ENCODE measurements at places on chromosomes 7 and 10. TPM values are rescaled to one million over a fixed set of nuclear protein-coding genes. Genes with fewer than 3 reads are reported as not detected.

The CYP2C18 gene
- total RNA-seq = 17.2 TPM

The SORCS3 gene
- total RNA-seq = not detected

The ZNF239 gene
- 3.8 TPM for total RNA-seq

DNA sequence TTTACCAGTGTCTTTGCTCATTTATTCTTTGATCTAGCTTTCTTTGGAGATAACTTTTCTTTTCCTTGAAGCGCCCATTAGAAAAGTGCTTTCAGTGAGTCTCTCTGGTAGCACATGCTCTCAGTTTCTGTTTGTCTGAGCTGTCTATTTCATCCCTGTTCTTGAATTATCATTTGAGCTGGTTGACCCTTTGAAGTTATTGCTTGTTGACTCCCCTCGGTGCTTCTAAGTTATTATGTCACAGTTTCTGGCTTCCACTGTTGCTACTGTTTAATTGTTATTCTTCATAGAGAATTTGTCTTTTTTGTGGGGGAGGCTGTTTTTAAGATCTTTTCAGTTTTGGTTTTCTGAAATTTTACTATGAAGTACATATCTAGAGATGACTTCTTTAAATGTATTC is 11.4 kb upstream of the PRF1 start:
- peaks cover 10% of the 10 kb centered on the region for H3K27me3 ChIP-seq
- no peak overlapping the region for H3K27ac ChIP-seq
- H3K36me3 ChIP-seq = no peaks in the 10 kb centered on the region
- no peak overlapping the region for H3K4me3 ChIP-seq
- H3K4me1 ChIP-seq = no peaks in the 10 kb centered on the region

GRCh38 chr7:46357851-46358250 is 436.8 kb upstream of the IGFBP3 start:
- no peak overlapping the region for H3K27ac ChIP-seq
- no peaks in the 10 kb centered on the region for H3K4me1 ChIP-seq
- no peak overlapping the region for H3K4me3 ChIP-seq
- no peak for DNase-seq
- H3K36me3 ChIP-seq = no peaks in the 10 kb centered on the region
- no peaks in the 10 kb centered on the region for H3K27me3 ChIP-seq

DNA sequence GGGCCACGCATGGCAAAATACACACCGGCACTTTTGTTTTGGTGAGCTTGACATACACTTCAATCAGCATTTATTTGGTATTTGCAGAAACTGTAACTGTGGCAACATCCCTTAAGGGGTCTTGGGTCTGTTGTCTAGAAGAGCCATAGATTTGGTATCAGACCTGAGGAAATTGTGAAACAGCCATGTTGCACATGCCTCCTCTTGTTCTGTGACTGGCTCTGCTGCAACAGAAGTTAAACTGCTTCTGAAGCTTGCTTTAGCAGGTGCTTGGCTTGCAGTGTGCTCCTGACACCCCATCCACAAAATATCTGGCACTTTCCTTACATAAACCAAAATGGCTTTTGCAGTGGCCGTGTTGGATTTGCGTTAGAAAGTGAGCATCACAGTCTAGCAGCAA is 247.3 kb downstream of the GATA3 start:
- H3K4me3 ChIP-seq = no peak overlapping the region
- no peaks in the 10 kb centered on the region for H3K36me3 ChIP-seq
- peaks cover 10% of the 10 kb centered on the region for H3K27me3 ChIP-seq
- no peaks in the 10 kb centered on the region for H3K4me1 ChIP-seq
- no peak overlapping the region for H3K27ac ChIP-seq

DNA sequence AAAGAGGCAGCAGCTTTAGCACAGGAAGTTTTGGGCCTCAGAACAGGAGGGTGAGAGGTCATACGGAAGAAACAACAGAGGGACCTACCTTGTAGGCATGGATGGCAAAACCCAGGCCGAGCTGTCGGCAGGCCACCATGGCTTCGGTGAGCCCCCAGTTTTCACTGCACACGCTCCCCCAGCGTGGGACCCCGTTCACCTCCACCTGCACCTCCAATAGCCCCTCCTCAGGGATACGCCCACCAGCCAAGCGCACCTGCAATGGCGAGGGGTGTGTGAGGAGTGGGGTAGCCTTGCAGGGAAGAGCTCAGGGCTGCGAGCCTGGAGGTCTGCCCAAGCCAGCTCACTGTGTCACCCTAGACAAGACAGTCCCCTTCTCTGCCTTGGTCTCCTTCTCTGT is 11.3 kb downstream of the LOXL4 start:
- H3K36me3 ChIP-seq = no peaks in the 10 kb centered on the region
- no peaks in the 10 kb centered on the region for H3K4me1 ChIP-seq
- no peaks in the 10 kb centered on the region for H3K27me3 ChIP-seq
- no peak overlapping the region for H3K4me3 ChIP-seq

DNA sequence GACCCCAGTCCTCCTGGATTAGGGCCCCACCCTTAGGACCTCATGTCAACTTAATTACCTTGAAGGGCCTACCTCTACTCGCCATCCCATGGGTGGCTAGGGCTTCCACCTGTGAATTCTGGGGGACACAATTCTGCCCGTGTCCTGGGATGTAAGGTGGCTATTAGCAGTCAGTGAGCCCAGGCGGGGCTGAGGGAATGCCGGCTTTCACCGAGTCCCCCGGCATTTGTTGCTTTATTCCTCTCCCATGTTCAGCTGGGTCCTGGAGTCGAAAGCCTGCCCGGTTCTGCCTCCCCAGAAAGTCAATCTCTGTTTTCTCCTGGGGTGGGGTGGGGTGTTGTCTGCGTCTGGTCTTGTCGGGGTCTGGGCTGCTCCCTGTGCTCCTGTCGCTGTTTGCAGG is 125.6 kb downstream of the GLRX3 start:
- DNase-seq = no peak
- H3K36me3 ChIP-seq = no peaks in the 10 kb centered on the region
- H3K4me1 ChIP-seq = no peaks in the 10 kb centered on the region
- H3K27me3 ChIP-seq = no peaks in the 10 kb centered on the region
- H3K4me3 ChIP-seq = no peak overlapping the region

DNA sequence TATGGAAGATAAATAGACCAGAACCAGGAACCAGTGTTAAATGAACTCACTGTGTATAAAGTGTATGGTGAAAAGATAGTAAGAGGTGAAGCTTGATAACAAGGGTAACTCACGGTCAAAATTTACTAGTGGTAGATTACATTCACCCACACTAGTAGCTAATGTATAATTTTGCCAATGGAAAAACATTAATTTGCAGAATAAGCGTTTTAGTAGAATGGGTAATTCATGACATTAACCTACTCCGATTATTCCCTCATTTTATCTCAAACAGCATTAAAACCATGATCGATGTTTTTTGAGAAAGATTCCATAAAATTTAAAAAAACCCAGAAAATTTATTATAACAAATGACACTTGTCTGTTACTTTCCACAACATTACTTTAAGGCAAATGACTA is 57.7 kb upstream of the PPP1R3A start:
- no peaks in the 10 kb centered on the region for H3K27me3 ChIP-seq
- no peaks in the 10 kb centered on the region for H3K36me3 ChIP-seq
- no peaks in the 10 kb centered on the region for H3K4me1 ChIP-seq
- no peak overlapping the region for H3K4me3 ChIP-seq
- no peak overlapping the region for H3K27ac ChIP-seq

DNA sequence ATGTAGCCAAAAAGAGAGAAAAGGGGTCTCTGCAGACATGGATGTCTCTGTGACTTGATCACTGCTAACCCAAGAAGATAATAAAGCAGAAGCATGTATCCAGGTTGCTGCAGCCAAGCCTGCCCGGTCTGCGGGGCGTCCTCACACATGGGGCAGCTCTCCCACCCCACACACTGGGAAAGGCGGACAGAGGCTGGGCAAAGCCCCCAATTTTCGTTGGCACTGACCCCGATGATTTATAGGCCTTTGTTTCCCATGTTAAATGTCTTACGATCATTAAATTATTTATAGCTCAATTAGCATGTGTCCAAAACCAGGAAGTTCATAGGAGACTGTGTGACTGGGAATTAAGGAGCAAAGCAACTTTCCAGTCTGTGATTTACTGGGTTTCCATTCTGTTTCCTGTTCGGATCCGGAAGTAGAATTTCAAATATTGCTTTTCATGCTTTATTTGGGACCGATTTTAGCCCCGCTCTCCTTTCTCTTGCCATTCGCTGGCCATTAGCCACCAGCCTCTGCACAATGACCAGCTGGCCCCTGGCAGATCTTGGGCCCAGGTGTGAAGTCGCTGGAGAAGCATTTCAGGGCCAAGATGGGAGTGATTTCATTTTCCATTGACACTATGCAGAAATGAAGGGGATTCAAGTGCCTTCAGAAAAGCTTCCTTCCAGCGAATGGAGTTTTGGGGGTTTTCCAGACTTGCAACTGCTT is 91.6 kb downstream of the EGFR start:
- DNase-seq = no peak
- H3K4me3 ChIP-seq = no peak overlapping the region
- H3K27me3 ChIP-seq = no peaks in the 10 kb centered on the region
- H3K27ac ChIP-seq = peak overlapping the region; percentile 2
- no peaks in the 10 kb centered on the region for H3K4me1 ChIP-seq

DNA sequence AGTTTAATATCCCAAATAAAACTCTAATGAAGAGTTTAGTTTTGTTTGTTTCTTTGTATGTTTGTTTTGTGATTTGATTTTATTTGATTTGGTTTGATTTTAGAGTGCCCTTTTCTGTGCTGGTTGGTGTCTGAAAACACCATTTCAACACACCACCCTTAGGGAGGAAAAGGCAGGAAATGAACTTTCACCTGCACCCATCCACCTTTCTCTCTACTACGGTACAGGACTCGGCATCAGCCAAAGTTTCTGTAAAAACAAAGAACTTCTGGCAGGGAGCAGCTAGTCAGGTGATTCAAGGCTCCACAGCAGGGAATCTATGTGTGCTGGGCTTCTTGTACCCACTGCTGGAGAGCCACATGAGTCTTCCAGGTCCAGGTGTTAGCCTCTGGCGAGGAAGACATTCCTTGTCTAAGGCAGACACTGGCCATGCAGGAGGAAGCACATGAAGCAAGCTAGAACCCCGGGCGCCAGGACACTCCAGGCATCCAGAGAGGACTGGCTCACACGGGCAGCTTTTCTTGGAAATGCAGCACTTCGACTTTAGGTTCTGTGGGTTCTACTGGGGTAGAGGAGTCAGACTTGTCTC is 22.1 kb upstream of the STK17A start:
- H3K4me1 ChIP-seq = no peaks in the 10 kb centered on the region
- H3K27me3 ChIP-seq = peaks cover 7% of the 10 kb centered on the region

DNA sequence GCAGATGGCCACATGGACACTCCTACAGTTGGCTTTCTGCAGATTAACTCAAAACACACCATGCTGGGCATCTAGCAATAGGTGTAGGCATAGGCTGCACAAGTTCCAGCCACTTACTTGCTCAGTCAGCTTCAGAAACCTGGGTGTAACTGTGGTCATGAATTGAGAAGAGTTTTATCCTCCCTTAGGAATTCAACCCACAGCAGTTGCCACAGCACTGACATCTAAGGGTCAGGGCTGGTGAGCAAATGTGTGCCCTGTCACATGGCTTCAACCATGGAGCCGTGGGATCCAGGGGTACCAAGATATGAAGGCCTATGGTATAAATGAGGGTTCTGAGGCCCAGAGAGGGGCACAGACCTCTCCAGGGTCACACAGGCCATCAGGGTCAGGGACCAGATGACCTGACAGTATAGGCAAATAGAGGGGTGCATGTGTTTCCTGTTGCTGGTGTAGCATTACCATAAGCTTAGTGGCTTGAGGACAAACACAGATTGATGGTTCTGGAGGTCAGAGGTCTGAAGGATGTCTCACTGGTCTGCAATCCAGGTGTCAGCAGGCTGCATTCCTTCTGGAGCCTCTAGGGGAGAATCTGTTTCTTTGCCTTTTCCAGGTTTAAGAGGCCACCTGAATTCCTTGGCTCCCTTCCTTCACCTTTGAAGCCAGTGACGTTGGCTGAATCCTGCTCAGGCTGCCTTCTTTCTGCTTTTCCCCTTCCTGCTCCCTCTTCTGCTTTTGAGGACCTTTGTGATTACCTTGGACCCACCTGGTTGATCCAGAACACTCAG is 24.1 kb downstream of the MINDY4 start:
- H3K4me1 ChIP-seq = peaks cover 30% of the 10 kb centered on the region
- H3K27ac ChIP-seq = peak overlapping the region; percentile 77
- DNase-seq = no peak
- H3K4me3 ChIP-seq = no peak overlapping the region

GRCh38 chr7:3214090-3214413 is 87.0 kb upstream of the SDK1 start:
- H3K4me3 ChIP-seq = no peak overlapping the region
- peaks cover 6% of the 10 kb centered on the region for H3K27me3 ChIP-seq
- no peaks in the 10 kb centered on the region for H3K36me3 ChIP-seq
- H3K4me1 ChIP-seq = peaks cover 10% of the 10 kb centered on the region
- DNase-seq = no peak
- H3K27ac ChIP-seq = no peak overlapping the region
